Liver (tissue), 10 donors: ENCODE measurements at places on chromosomes 1 and 21. TPM values are rescaled to one million over a fixed set of nuclear protein-coding genes. Genes with fewer than 3 reads are reported as not detected.
A peak's percentile ranks its signal among the peaks of the same experiment; 100 is the strongest.

- DNase-seq, result no peak
These were observed 94.7 kb upstream of the ACTRT2 start for GRCh38 chr1:2926447-2927055.

GRCh38 chr21:36834192-36834591 is 132.3 kb downstream of the HLCS start:
- DNase-seq, result no peak

DNA sequence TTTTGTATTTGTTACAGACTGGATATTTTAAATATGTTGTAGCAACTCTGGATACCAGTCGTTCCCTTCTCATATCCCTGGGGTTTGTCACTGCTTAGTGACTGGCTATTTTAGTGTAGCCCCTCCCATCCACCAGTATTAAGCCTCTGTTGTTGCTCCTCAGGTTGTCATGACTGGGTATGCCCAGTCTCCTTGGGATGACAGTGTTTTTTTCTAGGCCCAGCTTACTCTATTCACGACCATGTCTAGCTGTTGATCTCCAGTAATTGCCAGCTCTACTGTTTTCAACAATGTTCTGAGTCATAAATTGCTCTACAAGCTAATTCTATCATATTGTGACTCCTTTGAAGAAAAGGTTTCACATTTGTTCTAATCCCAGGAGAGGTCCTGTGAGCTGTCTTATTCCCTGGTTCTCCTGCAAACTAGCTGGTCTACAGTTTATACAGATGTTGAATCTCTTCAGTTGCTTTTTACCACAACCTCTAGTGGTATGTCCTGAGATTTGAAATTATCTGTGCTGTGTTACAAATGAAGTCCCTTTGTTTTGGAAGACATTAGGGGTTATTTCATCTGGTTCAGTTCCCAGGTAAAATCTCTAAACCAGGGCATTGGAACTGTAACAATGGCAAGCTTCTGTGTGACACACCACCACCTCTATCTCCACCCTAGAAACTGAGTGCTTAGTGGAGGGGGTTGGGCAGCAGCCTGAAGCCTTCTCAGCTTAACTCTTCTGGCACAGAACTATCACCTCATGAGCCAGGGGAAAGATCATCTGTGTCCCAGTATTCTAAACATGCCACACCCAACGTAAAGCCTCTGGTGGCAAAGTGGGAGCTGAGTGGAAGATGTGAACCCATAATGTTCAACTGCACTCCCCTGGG is 124.6 kb downstream of the TRIM33 start:
- DNase-seq, result no peak

Gene SRM
- total RNA-seq, result 13.6 TPM

Gene SERINC2
- 27.8 TPM for total RNA-seq

DNA sequence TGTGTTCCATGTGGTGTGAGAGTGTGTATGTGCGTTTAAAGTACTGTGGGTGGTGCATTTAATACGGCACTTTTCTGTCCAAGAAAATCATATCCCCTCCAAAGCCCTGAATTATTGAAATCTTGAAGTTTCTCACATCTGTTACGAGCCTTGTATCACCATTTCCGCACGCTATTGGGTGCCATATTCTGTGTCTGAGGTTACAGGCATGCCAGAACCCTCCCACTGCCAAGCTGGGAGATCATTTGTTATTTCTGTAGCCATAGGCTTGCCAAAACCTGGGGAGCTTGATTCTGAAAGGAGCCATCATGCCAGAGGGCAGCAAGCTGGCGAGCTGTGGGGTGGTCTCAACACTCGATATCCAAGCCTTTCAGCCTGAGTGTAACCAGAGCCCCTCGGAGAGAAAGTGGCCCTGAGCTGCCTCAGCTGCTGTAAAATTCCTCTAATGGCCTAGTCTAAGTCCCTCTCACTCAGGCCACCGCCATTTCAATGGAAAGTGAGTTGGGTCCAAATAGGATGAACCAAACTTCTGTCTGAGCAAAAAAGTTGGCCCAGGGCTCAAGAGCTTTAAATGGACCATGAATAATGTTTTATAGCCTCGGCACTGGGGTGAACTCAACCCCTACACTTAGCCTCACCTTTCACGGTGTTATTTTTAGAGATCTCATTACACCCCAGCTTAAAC is 298.4 kb upstream of the DUSP10 start:
- DNase-seq, result no peak

- DNase-seq, result no peak
These were observed 50.4 kb downstream of the PRPF38A start for GRCh38 chr1:52454779-52455178.

GRCh38 chr1:18578271-18578670 is 52.4 kb upstream of the PAX7 start:
- DNase-seq, result no peak

DNA sequence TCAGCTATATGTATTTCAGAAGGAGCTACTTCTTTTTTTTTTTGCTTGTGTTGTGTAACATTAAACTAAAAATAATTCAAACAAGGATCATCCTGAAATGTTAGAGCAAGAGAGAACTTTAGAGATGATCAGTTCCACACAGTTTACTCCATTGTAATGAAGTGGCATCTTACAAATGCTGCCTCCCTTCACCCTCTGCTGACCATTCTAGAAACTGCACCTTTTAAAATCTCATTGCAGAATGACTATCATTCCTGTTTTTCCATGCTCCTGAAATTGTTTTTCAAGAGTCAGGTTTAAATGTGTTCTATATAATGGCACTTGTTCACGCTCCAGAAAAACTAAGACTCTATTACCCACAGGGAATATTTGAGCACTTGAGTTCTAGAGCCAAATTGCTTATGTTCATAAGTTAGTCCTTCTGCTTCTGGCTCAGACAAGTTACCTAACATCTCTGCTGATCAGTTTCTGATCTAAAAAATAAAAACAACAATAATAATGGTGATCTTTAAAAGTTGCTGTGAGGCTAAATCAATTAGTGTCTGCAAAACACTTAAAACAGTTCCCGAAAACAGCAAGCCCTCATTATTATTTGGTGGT is 21.5 kb upstream of the SLC44A5 start:
- no peak for DNase-seq

DNA sequence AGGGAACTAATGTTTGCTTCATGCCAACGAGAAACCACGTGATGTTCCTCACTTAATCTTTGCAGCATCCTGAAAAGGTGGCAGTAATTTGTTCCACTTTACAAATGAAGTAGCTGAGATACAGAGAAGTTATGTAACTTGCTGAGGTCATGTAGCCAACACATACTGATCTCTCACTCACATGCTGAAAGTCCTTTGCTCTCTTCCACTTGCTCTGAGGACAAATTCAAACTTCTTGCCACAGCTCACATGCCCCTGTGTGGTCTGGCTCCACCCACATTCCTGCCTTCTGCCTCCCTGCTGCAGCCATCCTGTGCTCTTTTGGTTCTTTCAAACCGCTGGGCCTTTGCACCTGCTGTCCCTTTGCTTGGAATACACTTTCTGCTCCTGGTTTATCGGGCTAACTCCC is 55.4 kb downstream of the TMCO4 start:
- DNase-seq, result no peak

DNA sequence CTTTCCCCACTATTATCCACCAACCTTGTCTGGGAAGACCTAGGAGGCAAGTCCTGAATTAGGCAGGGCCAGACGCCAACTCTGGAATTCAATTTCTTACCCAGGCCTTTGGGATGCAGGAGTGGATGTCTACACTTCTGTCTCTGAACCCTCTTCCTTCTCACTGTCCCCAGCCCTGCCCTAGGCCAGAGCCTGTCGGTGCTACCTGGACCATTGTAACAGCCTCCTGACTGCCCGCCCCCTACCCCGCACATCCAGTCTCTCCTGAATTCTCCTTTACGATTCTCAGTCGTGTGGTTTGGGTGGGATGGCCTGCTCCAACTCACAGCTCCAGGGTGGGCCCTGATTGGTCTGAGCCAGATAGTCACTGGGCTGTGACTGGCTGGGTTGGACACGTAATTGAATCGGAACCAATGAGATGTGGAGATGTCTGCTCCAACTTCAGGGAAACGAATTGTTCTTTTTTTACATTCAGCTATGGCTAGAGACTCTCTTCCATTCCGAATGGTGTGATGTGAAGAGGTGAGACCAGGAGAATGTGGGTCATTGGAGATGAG is 304.6 kb downstream of the PTPRU start:
- DNase-seq, result no peak

DNA sequence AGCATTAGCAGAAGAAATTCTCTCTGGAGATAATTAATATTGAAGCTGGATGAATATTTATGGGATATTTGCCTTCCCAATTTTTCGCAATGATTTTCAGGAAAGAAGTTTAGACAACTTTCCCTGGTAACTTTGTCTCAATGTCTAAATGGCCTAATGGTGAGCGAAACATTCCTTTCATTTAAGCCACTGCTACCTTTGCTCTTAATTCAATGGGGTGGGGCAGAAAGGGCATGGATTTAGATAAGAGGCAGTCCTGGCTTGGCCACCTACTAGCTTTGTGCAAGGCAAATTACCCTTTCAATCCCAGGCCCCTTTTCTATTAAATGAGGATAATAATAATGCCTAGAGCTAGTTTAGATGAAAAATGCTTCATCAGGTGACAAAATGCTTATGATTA is 27.1 kb upstream of the LYST start:
- DNase-seq, result no peak

DNA sequence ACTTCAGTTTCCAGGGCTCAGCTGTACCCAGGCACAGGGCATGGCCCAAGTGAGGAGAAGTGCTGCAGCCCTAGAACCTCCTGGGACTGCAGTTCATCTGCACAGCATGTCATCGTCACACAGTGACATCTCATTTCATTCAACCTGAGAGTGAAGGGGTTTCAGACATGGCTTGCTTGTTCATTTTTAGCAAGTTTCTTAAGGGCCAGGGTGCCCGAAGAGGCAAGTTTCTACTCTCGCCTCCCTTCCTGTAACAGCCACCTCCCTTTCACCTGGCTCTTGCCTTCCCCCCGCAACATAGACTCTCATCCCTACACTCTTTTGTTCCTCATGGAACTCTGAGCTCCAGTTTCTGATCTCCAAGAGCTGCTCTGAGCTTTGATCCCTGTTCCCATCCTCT is 108.1 kb downstream of the C1orf21 start:
- no peak for DNase-seq

DNA sequence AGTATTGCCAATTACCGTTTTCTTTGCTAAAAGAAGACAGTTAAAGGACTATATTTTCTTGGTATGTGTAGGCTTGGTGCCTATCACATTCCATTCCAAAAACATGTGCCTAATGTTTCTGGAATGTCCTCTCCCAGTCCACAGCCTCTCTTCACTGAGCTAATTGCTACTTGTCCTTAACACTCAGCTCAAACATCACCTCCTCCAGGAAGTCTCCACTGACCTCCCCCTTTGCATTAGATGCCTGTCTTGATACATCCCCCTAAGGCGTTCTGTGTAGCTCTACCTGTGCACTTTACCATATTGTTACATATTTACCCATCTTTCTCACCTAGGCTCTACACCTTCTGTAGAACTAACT is 195.6 kb upstream of the CAMK1G start:
- DNase-seq, result no peak

DNA sequence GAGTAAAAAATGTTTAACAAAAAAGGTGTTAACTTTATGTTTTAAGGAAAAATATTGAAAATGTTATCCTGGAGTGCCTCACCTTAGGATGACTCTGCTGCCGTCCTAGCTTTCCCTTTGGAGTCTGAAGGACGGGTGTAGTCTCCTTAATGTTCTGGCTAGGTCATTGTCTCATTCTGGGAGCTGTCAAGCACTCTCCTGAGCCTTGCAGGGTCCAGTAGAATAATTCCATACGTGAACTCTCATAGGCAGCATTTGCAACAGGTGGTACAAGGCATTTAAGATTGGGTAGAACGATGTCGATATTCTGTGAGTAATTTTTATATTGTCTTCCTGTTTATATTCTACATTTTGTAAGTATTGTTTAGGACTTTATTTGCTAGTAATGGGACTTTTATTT is 283.6 kb upstream of the C1orf105 start:
- DNase-seq, result no peak

Gene GADD45A
- 57.9 TPM for total RNA-seq

GRCh38 chr1:7380712-7381111 is 390.4 kb upstream of the VAMP3 start:
- peak; percentile 12 for DNase-seq
